Kidney tubule cell (primary cell): ENCODE measurements at places on chromosomes 1 and 21.

DNA sequence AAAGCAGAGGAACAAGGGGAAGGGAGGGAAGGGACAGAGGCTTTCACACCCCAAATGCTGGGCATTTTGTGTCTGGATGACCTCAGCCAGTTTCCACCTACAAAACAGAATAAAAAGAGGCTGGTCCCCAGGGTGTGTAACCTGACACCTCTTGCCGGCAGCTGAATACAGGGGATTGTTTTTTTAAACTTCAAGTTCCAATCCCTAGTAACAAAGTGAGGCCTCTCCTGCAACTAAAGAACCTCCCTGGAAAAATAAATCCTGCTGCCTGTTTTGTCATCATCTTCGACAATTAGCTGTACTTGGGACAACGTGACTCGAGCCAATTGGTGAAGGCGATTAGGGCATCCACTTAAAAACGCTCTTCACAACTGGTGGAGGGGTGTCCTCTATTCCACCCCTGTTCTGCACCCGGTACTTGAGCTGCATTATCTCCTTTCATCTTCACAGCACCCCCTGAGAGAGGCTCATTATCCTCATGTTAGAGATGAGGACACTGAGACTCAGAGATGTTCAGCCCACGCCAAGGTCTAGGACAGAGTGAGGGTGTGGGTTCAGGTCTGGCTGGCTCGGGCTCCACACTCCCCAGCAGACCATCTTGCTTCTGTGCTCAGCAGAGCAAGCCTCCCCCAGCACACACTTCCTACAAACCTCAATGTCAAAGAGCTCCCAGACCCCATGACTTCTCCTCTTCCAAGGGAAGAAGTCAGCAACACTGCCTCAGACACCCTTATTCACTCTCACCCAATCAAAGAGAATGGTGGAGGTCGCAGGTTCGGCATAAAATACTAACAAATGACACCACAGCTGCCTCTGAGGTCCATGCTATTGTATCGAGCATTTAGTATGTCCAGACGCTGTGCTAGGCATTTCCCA is 15.2 kb downstream of the ITPKB start:
- DNase-seq: peak; percentile 41

DNA sequence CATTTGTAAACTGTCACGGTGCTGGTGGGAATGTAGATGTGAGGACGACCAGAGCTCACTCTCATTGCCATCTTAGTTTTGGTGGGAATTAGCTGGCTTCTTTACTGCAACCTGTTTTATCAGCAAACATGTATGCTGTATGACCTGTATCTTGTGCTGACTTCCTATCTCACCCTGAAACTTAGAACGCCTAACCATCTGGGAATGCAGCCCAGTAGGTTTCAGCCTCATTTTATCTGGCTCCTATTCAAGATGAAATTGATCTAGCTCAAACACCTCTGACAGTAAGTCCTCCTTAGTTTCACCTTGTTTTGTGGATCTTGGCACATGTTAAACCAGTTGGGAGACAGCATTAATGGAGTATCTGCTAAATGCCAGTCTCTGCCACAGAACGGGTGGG is 174.6 kb downstream of the HLX start:
- DNase-seq: peak; percentile 42

DNA sequence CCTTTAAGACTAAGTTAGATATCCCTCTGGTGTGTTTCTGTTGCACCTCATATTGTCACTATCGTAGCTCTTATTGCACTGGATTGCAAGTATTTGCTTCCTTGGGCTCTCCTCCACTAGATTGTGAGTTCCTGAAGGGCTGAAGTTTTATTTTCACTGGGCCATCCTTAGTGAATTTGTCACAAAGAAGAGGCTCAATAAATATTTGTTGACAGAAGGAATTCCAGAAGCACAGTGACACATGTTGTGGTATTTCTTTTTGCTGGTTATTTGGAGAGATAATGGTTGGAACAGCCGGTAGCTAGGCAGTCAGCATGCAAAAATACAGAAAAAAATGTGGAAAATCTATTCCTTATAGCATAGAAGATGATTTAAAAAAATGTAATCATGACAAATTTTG is 129.9 kb upstream of the ZRANB2 start:
- peak; percentile 2 for DNase-seq

- no peak for DNase-seq
These were observed 3.0 kb downstream of the SDF4 start for GRCh38 chr1:1228596-1229321.

GRCh38 chr1:90347366-90347765 is 352.5 kb downstream of the ZNF326 start:
- DNase-seq: no peak

- DNase-seq: peak; percentile 70
These were observed 21.9 kb upstream of the TRIM67 start for GRCh38 chr1:231139659-231140654.

DNA sequence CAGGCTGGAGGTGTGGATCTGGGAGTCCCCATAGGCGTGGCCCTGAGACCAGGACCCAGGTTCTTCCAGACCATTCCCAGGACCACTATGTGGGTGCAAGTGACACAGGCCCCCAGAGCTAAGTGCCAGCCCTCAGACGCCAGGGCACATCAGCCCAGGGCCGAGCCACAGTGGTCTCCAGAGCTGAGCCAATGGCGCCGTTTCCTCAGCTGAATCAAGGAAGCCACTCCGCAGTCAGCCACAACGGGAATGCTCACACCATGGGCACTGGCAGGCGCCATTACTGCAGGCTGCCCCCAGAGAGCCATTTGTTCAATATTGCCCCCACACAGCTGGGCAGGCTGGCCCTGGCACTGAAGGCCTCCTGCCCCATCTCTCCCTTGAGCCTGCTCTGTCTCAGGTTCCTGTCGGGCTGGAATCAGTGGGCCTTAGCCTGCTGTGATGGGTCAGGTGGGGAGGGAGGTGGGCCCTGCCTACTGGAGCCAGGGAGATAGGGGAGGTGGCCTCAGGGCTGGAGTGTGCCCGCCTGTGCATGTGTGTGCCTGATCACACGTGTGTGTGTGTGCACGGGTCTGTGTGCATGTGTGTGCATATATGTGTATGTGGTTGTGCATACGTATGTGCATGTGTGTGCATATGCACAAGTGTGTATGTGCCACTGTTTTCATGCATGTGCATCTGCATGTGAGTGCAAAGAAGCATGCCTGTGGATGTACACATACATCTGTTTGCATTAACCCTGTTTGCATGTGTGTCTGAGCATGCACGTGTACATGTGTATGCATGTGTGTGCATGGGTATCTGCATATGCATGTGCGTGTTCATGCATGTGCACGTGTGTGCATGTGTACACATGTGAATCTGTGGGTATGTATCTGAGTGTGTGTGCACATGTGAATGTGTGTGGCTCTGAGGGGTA is 6.1 kb downstream of the GJC2 start:
- DNase-seq: no peak

GRCh38 chr1:94514095-94514727 is 27.3 kb downstream of the F3 start:
- peak; percentile 51 for DNase-seq

DNA sequence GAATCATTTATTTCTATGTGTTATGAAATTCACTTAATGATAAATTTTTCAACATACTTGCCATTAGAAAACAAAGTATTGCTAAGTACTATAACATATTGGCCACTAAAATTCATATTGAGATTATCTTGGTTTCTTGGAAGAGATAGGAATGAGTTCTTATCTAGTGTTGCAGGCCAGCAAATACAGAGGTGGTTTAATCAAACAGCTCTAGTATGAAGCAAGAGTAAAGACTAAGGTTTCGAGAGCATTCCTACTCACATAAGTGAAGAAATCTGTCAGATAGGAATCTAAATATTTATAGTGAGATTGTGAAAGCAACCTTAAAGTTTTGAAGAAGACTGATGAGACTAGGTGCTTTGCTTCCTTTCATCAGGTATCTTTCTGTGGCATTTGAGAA is 37.9 kb upstream of the FOXE3 start:
- no peak for DNase-seq

DNA sequence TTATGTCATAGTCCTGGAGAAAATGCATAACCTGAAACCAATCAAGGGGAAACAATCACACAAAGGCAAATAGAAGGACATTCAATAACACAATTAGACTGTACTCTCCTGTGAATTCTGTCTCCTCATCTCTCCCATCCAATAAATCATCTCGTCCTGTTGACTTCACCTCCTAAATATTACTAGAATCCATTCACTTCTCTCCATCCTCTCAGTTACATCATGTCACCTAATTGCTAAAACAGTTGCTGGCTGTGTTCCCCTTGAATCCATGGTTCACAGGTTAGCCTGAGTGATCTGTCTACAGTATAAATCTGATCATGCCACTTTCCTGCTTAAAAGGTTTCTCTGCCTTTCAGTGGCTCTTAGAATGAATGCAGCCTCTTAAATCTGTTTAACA is 220.2 kb downstream of the TGFB2 start:
- DNase-seq: peak; percentile 76

DNA sequence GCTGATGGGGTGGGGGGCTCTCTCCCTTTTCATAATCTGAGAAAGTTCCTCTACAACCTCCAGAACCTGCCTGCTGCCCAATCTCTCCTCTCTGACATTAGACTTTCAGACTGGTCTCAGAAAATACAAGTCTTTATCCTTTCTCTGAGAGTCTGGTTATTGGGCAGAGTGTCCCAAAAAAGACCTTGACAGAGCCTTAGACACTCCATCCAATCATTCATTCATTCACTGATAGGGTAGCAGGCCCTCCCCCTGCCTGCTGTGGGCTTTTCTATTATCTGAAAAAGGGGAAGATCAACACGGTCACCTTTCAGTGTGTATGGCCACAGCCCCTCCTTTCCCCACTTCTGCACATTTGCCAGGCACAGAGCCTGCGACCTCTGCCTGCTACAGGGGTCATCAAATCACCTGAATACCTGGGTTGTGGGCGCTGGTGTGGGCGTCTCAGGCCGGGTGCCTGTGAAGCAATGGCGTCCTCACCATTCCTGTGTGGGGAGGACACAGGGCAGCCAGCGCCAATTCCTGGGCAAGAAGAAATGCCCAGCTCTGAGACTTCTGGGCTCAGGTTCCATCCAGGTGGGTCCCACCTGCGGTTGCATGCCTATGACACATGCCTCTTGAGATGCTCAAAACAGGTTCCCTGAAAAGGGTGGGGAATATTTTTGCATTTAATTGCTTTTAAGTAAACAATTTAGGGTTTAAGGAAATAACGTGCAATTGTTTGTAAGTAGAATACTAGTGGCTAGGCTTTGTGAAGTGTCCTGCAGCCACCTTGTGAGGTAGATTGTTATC is 52.8 kb downstream of the ELK4 start:
- peak; percentile 60 for DNase-seq

DNA sequence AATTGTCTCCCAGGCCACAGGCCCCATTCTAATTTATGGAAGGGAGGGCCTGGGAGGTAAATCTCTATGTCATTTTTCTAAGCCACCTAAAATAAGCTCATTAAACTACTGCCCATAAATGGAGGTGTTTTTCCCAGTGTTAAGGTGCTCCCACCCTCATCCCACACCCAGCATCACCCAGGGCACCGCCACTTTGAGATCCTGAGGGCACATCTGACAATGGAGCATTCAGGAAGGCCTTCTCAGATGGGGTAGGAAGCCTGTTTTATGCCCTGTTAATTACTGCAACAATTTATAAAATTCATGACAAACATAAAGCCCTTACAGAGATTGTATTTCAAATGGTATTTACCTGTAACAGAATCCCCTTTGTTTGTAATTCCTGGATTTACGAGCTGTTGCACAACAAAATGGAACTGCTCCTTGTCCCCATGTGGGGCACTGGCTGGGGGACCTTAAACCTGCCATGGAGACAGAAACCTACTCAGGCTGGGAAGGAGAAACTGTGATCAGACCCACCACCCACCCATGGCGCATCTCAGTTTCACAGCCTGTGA is 319.5 kb upstream of the USP24 start:
- no peak for DNase-seq

DNA sequence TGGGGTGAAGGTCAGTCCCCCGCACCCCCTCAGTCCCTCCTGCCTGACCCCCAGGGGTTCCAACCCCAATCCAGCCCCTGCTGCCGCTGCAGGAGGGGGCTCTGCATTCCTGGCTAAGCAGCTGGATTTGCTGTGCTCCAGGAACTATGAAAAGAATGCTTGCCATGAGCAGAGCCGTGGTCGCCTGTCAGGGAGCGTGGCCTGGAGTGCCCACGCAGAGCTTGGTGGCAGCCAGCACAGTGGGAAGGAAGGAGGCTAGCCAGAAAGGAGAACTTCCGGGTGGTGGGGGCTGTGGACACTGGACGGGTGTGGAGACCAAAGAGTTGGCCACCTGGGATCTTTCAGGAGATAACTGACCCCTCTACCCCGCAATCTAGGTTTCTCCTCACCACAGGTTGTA is 5.6 kb downstream of the COL8A2 start:
- DNase-seq: no peak

- no peak for DNase-seq
These were observed 3.0 kb upstream of the RGS8 start for GRCh38 chr1:182687361-182687760.

- no peak for DNase-seq
These were observed 48.1 kb downstream of the SYF2 start for GRCh38 chr1:25184001-25184762.

- DNase-seq: no peak
These were observed 2.7 kb downstream of the PPFIA4 start for GRCh38 chr1:203028784-203029553.

GRCh38 chr1:233395863-233396646 is 68.5 kb downstream of the MAP3K21 start:
- DNase-seq: no peak

DNA sequence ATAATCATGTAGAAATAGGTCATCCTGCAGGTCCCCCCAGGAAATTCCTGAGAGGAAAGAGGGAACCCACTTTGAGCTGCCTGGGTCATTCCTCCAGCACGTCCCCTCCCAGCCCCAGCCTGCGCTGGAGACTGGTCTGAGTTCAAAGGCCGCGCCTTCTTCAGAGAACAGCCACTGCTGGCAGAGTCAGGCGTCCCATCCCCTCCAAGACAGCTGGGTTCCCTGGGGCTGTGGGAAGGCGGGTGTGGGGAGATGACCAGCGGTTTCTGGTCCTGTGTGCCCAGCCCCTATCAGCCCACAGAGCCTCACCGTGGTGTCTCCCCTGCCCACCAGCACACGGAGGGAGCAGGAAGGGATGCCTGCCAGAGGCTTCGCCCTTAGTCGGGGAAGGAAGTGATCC is 18.0 kb upstream of the TRAPPC10 start:
- DNase-seq: no peak

DNA sequence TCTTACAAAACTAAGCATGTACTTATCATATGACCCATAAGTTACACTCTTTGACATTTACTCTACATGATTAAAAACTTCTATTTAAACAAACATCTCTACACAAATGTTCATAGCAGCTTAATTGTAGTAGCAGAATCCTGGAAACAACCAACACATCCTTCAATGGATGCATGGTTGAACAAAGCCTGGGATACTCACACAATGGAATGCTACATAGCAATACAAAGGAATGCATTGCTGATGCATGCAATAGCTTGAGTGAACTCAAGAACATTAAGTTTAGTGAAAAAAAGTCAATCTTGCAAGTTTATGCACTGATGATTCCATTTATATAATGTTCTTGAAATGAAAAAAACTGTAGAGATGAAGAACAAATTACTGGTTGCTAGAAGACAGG is 686.9 kb downstream of the LRRIQ3 start:
- DNase-seq: peak; percentile 36

GRCh38 chr1:168372307-168372706 is 91.6 kb downstream of the TBX19 start:
- DNase-seq: no peak

GRCh38 chr1:174219606-174220370 is 60.5 kb downstream of the RABGAP1L start:
- DNase-seq: no peak

- DNase-seq: peak; percentile 61
These were observed 3.2 kb downstream of the ANXA9 start for GRCh38 chr1:150985179-150985825.

- no peak for DNase-seq
These were observed 86.9 kb upstream of the KCNE2 start for GRCh38 chr21:34276711-34277425.
